ENCODE measurements at places on chromosomes 16 and 17.

GRCh38 chr17:1186214-1186820, 6.5 kb upstream of the ABR start:
- no peak for DNase-seq

- peak; percentile 67 for DNase-seq
Observed at GRCh38 chr17:76382803-76383545, 1.4 kb upstream of the SPHK1 start.

GRCh38 chr16:48340054-48340453, 45.2 kb downstream of the SIAH1 start:
- DNase-seq, result no peak

GRCh38 chr17:27743281-27743885, 56.9 kb downstream of the NOS2 start:
- no peak for DNase-seq

GRCh38 chr16:89175280-89176146, 4.0 kb downstream of the CDH15 start:
- no peak for DNase-seq

Measured in activated T-cell treated with anti-CD3 and anti-CD28 coated beads for 48 hours (primary cell).